ENCODE measurements at places on chromosomes 7 and 10.

DNA sequence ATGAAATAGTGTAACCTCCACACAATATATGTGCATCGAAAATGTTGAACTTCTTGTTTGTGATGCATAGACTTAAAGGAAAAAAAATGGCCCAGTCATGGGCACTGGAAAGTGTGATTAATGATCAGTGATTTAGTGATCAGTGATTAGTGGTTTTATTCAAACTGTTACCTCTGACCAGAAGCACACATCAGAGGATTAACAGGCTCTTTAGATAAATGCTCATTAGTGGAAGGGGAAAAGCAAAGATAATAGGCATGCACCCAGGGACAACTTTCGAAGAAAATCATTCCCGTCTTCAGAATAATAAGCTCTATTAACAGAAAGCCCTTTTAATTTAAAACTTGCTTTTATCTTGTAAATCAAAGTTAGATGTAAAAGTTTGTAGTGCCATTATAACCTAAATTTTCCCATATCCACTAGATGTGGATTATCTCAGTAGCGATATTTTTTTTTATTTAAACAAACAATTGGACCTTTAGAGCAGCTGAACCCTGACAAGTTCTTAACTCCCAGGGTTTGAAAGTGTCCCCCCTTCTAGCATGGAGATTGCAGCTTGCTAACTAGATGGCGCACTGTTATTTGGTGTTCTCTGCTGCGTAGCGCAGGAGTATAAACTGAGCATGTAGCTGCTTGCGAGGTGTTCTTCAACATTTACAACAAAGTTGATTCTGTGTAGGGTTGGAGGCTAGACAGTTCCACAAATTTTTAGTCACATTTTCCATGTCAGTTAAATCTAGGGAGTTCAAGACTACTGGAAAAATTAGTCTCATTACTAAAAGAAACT lies at the start of gene CREB5:
CREB5 (plus strand) TSS at position 643 of the 787 bp plus-strand sequence. CDS start 397 bp downstream, outside the sequence.
- no peak for DNase-seq

DNA sequence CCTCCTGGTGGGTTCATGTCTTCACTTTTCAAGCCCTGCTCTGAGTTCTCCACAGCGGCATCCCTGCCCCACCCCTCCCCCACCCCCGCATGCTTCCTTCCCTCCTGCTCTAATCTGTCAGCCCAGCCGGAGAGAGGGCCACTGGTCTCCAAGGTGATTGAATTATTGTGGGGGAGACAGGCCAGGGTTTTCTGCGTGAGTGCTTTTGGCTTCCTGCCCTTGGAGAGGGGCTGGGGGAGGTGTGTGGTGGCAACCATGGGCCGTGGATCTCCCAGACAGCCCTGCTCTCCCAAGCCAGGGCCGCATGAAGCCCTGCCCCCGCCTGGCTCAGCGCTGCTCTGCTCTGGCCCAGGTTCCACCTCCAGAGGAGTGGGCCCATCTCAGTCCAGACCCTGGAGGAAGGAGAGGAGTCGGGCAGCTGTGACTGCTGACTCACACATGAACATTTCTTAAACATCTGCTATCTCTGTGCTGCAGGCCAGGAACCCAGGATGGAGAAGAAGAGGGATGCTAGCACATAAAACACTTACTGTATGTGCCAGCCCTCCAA lies 109.9 kb downstream of the ZMIZ1 start:
- peak; percentile 76 for DNase-seq

GRCh38 chr7:131075406-131075805 lies 252.3 kb upstream of the MKLN1 start:
- no peak for DNase-seq

GRCh38 chr10:107692072-107692471 lies 527.6 kb upstream of the SORCS1 start:
- DNase-seq, result no peak

- DNase-seq, result no peak
These were observed 117.9 kb downstream of the SND1 start for GRCh38 chr7:127769696-127770400.

GRCh38 chr7:28592861-28593260 lies 180.5 kb downstream of the CREB5 start:
- DNase-seq, result no peak

DNA sequence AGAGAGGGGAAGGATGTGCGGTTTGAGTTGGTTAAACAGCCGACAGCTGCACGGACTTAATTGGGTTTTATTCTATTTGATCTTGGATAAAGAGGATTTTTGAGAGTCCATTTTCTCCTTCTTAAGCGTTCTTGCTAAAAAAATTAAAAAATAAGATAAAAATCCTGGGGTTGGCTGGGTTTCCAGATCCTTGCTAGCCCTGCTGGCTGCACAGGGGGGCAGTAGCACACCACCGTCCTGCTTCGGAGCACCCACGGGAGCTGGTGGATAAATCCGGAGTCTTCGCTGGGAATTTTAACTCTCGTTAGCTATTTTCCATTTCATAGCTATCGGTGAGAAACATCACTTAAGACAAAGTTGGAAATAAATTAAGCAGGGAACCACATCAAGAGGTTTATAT lies 792.0 kb downstream of the TYW1 start:
- DNase-seq, result peak; percentile 14

DNA sequence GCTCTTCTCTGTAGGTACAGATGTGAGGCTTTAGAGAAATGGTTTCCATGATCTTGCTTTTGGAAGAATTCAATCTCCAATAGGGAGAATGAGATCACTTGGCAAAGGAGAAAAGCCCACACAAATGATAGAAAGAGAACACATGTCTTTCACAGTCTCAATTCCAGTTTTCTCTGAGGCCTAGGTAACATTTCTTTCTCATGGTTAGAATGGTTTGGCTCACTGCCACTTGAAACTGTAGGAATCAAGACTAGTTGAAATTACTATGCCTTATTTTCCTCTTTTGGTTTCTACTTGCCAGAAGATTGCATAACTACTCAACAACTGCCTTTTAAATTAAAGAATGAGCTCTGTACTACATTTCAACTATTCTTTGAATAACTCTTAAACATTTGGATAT lies 276.5 kb upstream of the TEX47 start:
- no peak for DNase-seq

GRCh38 chr7:92674379-92674778 lies 84.2 kb upstream of the FAM133B start:
- DNase-seq, result no peak

- no peak for DNase-seq
These were observed 142.9 kb downstream of the NRF1 start for GRCh38 chr7:129754406-129754805.

DNA sequence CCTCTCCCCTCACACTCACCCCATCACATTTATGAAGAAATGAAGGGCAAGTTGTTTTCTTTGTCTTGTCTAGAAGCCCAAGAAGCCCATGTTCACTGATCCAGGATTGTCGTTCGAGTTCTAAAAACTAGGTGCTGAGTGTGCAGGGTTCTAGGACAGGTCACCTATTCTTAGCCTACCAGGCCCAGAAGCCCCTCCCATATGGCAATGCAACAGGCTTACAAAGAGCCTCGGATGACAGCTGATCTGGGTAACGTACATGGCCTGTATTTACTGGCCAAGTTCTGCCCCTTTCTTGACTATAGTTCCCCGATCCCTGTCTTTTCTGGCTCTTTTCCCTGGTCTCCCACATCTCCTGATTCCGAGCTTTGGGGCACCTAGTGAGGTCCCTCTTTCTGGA lies 160.9 kb downstream of the FZD1 start:
- no peak for DNase-seq

DNA sequence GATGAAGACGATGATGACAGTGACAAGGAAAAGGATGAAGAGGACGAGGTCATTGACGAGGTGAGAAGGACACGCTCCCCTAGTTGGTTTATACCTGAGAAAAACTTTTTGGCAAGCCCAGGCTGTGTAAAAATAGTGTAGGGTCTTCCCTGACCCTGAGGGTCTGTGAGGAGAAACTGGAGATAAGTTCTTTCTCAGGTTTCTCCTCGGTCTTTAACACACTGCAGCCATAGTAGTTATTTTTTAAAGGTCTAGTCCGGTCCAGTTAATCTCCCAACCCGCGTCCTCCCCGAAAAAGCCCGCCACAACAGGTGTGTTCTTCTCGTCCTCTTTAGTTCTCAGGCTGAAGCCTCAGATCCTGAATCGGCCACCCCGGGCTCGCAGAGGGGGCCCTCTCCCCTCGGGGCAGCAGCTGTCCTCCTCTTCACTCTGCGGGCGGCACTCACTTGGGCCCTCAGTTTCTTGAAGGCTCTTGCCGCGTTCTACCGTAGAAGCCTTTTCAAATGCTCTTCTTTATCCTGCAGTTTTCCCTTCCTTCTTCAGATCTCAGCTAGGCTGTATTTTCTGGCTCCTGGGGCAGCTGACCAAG lies 411 bp downstream of the BCCIP start:
- DNase-seq, result no peak

DNA sequence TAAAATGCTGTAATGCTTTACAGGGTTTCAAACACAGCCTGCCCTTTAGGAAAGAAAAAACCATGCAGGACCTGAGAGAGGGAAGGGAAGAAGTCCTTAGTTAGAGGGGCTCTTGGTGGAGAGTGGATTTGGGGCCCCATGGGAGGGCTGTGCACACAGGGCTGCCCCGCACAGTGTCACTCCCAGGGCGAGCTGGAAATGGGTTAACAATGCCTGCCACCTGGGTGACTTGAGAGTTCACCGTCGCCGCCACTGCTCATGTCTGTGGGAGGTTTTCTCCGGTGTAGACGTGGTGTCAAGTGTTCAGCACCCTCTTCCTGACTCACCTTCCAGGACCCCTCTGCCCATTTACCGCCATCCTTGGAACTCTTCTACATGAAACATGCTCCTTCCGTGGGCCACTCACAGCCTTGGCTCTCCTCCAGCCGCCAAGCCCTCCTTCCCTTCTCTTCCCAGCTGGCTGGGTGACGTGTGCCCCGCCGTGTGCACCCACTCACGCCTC lies 686.4 kb downstream of the SDK1 start:
- no peak for DNase-seq

DNA sequence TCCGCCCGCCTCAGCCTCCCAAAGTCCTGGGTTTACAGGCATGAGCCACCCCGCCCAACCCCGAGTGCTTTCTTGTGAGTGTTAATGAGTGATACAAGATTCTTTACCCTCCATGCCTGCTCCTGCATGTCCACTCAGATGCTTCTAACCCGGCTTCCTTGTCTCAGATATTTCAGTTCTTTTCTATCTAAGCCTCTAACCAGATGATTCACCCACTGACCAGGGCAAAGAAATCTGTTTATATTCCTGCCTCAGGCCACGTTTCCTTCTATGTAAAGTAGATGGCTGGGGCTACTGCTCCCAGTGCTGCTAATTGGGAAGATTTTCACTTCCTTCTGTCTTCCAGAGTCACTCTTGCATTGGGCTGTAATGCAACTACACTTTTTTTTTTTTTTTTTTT lies 395.1 kb upstream of the ANKRD30A start:
- no peak for DNase-seq

GRCh38 chr7:48088559-48089045 lies 463 bp upstream of the UPP1 start:
- DNase-seq, result peak; percentile 92

- DNase-seq, result no peak
These were observed 964.0 kb downstream of the GATA3 start for GRCh38 chr10:9018195-9019173.

- no peak for DNase-seq
These were observed 43.5 kb downstream of the ANKIB1 start for GRCh38 chr7:92289321-92289720.

- no peak for DNase-seq
These were observed 3.0 kb upstream of the BTBD16 start for GRCh38 chr10:122267849-122268737.

DNA sequence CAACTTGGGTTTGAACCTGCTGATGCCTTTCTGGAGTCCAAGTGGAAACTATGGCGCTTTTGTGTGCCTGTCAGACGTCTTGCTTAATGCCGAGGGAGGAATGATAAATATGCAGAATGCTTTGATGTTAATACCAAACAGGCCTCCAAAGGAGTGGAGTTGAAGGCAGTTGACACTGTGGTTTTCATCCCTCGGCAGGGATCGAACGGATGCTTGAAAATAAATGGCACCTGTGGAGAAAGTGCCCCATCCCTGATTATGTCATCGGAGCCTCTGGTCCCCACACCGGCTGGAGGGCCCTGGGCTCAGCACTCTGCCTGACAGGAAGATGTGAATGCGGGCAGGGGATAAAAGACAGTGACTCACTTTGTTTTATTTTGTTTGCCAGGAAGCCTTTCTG lies 148.7 kb upstream of the GPR26 start:
- no peak for DNase-seq

GRCh38 chr7:159030490-159031134 lies 114.1 kb downstream of the VIPR2 start:
- DNase-seq, result no peak

DNA sequence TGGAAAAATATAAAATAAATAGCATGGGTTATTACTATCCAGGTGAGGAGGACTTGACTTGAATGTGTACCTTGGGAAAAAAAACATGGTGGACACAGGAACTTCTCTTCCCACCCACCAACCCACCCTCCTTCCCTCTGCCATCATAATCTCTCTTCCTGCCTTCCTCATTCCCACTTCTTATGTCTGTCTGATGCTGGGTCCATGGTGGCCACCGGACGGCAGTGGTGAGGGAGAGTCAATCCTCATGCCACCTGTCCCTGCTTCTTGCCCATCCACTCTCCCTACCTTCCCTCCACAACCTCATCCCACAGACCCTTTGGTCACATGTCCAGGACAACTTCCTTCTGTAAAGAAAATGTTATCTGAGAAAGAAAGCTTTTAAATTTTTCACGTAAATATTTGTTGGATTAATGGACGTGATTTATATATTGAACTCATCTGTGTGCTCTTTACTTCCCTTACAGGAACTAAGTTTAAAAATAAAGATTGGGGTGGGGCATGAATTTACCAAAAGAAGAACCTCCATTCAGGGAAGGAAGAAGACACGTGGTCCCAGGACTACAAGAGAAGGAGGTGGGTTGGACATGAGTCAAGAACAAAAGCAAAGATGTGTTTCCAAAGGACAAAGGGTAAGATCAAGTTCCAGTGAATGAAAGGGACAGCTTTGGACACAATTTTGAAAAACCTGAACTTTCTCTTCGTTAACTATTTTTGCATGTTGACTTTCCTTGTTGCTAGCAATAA lies 104.5 kb downstream of the PIP4K2A start:
- DNase-seq, result no peak

DNA sequence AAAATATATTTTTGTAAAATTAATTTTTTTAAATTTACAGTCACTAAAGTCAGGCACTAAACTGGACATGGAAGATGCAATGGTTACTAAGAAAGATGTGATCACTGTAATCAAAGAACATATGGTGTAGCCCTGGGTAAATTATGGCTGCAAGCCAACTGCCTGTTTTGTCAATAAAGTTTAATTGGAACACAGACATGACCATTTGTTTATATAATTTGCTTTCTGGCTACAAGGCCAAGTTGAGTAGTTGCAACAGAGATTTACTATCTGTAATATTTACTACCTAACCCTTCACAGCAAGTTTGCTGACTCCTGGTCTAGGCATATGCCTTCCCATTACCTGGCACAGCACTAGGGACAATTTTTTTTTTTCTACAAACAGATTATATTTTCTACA lies 448.9 kb downstream of the ADRA2A start:
- DNase-seq, result no peak

DNA sequence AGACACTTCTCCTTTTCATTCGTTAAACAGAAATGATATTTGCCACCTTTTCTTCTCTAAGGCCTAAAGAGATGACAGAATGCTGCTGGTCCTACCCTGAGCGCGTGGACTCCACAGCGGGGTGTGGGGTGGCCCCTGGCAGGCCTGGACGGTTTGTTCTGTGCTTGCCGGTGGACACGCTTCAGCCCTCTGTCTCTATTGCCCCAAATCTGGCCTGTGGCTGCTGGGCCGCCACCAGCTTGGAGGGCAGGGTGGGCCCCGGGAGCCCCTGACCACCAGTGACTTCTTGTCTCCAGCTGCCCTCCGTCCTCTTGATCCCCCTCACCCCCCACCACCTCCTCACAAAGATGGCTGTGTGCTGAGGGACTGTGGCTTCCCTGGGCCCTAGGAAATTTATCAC lies 5.7 kb downstream of the CHST3 start:
- DNase-seq, result no peak

GRCh38 chr7:6172224-6172909 lies 100.1 kb downstream of the CYTH3 start:
- no peak for DNase-seq
